Mesenchymal stem cell (in vitro differentiated cells and primary cell): ENCODE measurements at places on chromosomes 11 and 22.
A peak's percentile ranks its signal among the peaks of the same experiment; 100 is the strongest.

DNA sequence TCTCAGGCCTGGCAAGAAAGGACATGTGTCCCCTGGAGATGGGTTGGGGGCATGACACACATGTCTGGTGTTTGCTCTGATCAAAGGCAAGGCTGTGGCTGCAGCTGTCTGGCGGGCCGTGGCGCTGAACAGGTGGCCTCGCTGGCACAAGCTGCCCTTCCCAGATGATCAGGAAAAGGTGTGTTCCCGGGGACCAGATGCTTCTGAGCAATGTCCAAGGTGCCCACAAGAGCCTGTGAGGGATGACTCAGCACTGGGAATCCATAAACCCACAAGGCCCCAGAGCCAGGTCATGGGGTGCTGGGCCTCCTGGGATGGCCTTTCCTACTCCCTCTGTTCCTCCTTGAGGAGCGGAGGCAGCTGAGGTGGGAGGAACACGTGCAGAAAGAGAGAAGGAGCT is 9.7 kb upstream of the LRP5 start:
- no peaks in the 10 kb centered on the region for H3K27me3 ChIP-seq
- peaks cover 7% of the 10 kb centered on the region for H3K4me1 ChIP-seq
- no peaks in the 10 kb centered on the region for H3K36me3 ChIP-seq
- DNase-seq = peak; percentile 68

DNA sequence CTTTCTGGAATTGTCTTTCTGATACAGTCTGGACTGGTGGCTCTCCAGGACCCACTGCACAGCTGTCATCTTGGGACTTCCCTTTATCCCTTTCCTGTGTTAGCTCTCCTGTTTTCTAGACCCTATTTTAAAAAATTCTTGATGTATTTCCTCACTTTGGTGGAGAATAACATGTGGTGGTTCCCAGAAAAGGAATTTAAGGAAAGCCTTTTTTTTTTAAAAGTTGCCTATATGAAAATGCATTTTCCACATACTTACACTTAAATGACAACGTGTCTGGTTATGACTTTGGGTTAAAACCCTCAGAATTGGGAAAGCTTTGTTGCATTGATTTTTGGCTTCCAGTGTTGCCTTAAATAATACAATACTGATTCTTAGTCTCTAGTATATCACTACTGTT is 400.7 kb downstream of the TMEM135 start:
- no peaks in the 10 kb centered on the region for H3K27me3 ChIP-seq
- H3K27ac ChIP-seq = peak overlapping the region; percentile 73
- peaks cover 5% of the 10 kb centered on the region for H3K4me1 ChIP-seq
- no peaks in the 10 kb centered on the region for H3K36me3 ChIP-seq
- no peak overlapping the region for H3K4me3 ChIP-seq

GRCh38 chr11:203945-204586 is 3.1 kb downstream of the BET1L start:
- H3K27me3 ChIP-seq = no peaks in the 10 kb centered on the region
- no peak for DNase-seq
- H3K27ac ChIP-seq = no peak overlapping the region

GRCh38 chr11:10878408-10879214 is 20.8 kb upstream of the ZBED5 start:
- H3K27me3 ChIP-seq = no peaks in the 10 kb centered on the region
- H3K4me1 ChIP-seq = no peaks in the 10 kb centered on the region
- no peak overlapping the region for H3K4me3 ChIP-seq
- no peak overlapping the region for H3K27ac ChIP-seq
- no peaks in the 10 kb centered on the region for H3K36me3 ChIP-seq

DNA sequence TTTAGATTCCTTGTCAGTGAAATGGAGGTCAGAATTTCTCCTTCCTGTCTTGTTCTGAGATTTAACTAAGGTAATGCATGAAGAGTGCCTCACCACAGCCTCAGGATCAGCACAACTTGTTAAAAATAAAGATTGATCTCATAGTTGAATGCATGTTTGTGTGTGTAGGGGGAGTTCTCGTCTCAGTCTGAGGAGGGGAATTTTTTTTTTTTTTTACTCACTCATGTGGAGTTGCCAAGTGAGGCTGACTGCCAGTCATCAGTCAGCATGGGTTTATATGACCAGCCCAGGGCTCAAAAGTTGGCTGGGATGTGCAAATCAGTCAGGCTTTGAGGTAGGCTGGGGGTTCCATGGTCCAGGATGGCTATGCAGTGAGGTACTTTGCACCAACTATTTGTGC is 113.2 kb downstream of the FANCF start:
- no peak for DNase-seq
- H3K27me3 ChIP-seq = no peaks in the 10 kb centered on the region
- H3K36me3 ChIP-seq = no peaks in the 10 kb centered on the region
- no peak overlapping the region for H3K27ac ChIP-seq
- no peak overlapping the region for H3K4me3 ChIP-seq

DNA sequence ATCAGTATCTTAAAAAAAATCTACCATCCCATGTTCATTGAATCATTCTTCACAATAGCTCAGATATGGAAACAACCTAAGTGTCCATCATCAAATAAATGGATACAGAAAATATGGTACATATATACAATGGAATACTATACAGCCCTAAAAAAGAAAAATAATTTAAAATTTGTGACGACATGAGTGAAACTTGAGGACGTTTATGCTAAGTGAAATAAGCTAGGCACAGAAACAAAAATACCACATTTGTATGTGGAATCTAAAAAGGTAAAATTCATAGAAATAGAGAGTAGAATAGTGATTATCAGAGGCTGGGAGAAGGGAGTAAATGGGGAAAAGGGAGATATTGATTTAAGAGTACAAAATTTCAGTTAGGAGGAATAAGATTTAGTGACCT is 38.8 kb downstream of the OR9I1 start:
- no peak overlapping the region for H3K27ac ChIP-seq
- no peak overlapping the region for H3K4me3 ChIP-seq
- DNase-seq = no peak
- H3K4me1 ChIP-seq = no peaks in the 10 kb centered on the region
- H3K36me3 ChIP-seq = no peaks in the 10 kb centered on the region

GRCh38 chr22:49140911-49141665 is 686.6 kb downstream of the BRD1 start:
- H3K27me3 ChIP-seq = no peaks in the 10 kb centered on the region
- no peak overlapping the region for H3K4me3 ChIP-seq
- H3K4me1 ChIP-seq = no peaks in the 10 kb centered on the region
- no peaks in the 10 kb centered on the region for H3K36me3 ChIP-seq
- H3K27ac ChIP-seq = no peak overlapping the region

DNA sequence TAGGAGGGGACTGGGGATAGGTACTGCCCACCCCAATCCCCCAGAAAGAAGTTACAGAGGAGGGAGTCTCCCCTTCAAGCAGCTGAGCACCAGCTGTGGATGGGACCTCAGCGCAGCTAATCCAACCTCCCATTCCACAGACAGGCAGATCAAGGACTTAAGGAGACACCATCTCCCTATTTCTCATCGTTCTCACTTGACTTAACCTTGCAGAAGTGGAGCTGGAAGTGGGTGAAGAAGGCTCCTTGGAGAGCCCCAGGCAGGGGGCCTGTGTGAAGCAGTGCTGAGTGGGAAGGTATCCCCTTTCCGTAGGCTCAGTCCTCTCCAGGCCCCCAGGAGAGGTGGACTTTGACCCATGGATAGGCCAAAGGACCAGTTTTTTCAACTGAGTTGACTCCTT is 27.3 kb downstream of the USP35 start:
- peaks cover 5% of the 10 kb centered on the region for H3K4me1 ChIP-seq
- no peak overlapping the region for H3K27ac ChIP-seq
- H3K27me3 ChIP-seq = no peaks in the 10 kb centered on the region
- H3K36me3 ChIP-seq = peaks cover 78% of the 10 kb centered on the region
- no peak for DNase-seq
- no peak overlapping the region for H3K4me3 ChIP-seq

- peaks cover 97% of the 10 kb centered on the region for H3K27me3 ChIP-seq
- no peak for DNase-seq
- H3K4me1 ChIP-seq = peaks cover 6% of the 10 kb centered on the region
- H3K4me3 ChIP-seq = no peak overlapping the region
- H3K36me3 ChIP-seq = no peaks in the 10 kb centered on the region
These were observed 73.8 kb downstream of the TP53I11 start for GRCh38 chr11:44876906-44877305.

DNA sequence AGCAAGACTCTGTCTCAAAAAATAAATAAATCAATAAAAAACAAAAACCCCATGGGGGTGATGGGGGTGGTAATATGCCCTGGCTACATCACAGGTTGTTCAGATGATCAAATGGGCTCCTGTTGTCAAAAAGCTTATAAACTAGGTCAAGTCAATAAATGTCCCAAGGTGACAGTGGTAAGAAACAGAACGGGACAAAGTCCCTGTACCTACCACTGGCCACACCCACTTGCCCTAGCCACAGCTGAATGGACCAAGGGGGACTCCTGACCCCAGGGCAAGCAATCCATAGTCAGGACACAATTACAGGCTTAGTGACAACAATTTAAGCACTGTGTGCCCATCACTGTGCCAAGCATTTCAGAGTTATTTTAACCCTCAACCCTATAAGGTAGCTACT is 6.0 kb downstream of the NAGA start:
- H3K4me1 ChIP-seq = no peaks in the 10 kb centered on the region
- no peak overlapping the region for H3K4me3 ChIP-seq
- no peaks in the 10 kb centered on the region for H3K27me3 ChIP-seq
- peaks cover 58% of the 10 kb centered on the region for H3K36me3 ChIP-seq
- DNase-seq = no peak
- no peak overlapping the region for H3K27ac ChIP-seq

DNA sequence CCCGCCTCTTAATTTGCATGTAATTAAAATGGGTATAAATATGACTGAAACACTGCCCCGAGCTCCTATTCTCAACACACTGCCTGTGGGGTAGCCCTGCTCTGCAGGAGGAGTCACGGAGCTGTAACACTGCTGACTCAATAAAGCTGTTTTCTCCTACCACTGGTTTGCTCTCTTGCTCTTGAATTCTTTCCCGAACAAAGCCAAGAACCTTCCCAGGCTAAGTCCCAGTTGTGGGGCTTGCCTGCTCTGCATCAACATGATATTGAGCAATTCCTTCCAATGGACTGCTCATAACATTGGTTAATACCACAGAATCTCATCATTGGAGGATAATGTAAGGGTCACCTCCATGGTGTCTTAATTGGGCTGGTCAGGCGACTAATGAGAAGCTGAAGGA is 114.4 kb downstream of the FBXO7 start:
- H3K4me3 ChIP-seq = no peak overlapping the region
- DNase-seq = peak; percentile 58
- no peaks in the 10 kb centered on the region for H3K4me1 ChIP-seq
- peaks cover 3% of the 10 kb centered on the region for H3K27me3 ChIP-seq
